ENCODE measurements at places on chromosomes 5 and 9. TPM values are rescaled to one million over a fixed set of nuclear protein-coding genes. Genes with fewer than 3 reads are reported as not detected.

DNA sequence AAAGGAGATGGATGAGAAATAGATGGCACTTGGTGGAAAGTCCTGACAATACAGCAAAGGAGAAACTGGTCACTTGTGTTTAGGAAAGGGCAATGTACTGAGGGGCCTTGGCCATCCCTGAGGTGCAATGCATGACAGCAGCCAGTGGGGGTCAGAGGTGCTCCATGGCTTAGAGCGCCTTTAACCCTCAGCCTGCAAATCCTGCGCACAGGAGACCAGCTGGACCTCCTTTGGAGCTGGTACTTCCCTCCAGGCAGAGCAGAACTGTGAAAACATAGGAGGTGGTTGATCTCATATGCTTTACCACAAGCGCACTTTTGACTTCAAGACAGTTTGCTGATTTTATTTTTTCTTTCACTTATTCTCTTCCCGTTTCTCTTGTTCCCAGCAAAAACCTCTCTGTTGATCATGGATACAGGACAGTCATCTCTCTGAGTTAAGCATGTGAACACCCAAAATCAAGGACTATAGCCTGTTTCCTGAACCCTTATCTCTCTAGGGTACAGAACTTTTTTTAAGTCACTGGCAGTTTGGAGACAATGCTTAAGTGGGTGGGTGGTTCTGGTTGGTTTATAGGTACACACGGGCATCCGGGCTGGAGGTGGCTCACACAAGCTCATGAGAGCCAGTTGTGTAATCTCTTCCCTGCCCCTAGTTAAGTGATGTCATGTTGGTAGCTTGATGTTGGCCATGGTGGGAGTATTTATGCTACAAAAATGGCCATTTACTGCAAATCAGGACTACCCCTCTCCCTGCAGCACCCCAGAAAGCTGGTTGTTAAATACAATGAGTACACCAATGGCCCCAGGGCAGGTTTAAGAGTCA, 37.6 kb upstream of the ANKRD55 start:
- peak; percentile 89 for DNase-seq

DNA sequence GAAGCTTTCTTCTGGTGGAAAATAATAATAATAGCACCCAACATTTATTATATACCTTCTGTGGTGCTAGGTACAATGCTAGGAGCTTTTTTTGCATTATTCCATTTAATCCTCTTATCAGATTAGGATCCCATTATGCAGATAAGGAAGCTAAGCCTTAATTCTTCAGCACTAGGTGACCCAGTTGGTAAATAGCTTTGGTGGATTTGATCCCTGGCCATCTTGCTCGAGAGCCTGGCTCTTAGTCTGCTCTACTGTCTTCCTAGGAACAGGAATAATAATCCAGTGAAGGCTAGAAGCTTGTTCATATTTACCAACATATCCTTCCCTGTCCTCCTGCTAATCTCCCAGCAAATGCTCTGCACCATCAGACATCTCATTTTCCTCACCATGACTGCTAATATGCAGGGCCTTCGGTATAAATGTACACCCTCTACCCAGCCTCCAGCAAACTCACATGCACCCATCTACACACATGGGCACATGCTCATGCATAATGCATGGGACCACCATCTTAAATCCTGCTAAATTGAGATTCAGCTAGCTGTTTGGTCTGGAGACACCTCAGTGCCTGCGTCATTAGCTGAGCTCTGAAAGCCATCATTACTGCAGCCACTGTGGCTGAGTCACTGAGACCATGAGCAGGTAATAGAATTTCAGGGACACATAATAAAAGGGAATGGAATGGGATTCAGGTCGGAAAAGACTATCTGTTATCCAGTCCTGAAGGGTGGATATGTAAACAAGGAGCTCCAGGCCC, 87.5 kb downstream of the TRIM32 start:
- DNase-seq = no peak

DNA sequence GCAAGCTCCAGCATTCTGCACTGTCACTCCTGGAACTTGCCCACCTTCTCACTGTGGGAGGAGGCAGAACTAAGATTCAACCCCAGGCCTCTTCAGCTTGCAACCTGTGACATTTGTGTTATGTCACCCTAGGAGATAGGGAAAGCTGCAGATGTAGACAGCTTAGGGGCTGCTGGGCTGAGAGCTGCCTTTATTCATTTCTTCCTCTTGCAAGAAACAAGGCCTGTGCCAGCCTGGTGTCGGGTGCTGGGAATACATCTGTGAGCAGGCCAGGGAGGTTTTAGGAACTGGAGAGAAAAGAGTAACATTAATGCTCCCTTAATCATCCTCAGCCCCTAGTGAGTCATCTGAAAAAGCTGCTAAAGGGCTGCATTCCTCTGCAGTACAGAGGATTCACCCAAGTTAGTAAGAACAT, 101.8 kb downstream of the FGF18 start:
- DNase-seq = peak; percentile 89

DNA sequence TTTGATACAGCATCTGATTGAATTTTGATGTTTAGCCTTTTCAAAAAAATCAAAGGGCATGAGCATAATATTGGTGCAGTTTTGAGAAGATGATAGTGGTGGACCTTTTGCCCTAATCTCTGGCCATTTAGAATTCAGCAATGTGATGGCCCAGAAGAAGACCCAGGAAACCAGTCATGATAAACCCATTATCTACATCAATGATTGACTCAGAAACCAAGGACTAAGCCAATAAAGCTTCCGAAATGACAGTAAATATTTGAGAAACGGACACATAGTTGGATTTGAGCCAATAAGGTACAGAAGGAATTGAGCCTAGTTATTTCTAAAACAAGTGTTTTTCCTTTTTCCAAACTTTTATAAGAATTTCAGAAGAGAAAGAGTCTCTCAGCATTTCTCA, 1158.8 kb upstream of the DMAC1 start:
- DNase-seq = no peak

- DNase-seq = no peak
Observed at GRCh38 chr5:12392246-12392645, 488.0 kb upstream of the CTNND2 start.

- DNase-seq = peak; percentile 61
Observed at GRCh38 chr5:56298336-56299090, 65.4 kb upstream of the ANKRD55 start.

DNA sequence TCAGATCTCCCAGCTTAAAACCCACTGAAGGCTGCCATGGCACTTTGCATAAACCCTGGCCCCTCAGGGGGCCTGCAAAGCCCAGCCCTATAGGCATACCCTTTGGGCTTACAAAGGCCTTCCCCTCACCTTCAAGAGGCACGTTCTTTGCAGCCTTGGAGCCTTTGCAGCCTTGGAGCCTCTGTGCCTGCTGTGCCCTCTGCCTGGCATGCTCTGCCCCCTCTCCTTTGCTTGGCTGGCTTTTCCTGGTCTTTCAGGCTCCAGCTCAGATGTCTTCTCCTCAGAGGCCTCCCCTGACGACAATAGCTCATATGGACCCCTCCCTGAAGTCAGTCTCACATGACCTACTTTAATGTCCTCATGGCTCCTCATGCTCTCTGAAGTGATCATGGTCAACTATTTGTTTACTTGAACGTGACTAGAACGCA, 60.3 kb downstream of the CXXC5 start:
- no peak for DNase-seq

DNA sequence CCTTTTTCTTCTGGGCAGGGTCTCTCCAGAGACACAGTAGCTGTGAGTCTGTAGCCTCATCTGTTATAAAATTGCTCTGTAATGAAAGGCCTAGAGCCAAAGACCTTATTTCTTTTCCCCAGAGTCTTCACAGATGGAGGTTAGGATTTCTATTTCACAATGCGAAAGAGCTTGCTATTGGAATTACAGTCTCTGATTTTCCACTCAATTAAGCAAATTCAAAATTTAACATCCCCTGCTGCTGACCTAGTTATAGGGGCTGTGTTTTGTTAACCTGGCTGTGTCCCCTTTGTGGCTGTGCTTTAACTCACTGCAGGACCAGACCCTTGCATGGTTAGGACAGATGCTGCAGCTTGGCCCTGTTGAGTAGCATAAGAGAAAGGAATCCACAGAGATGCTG, 190.3 kb upstream of the NMUR2 start:
- no peak for DNase-seq

- no peak for DNase-seq
Observed at GRCh38 chr5:174601946-174602345, 122.4 kb upstream of the MSX2 start.

DNA sequence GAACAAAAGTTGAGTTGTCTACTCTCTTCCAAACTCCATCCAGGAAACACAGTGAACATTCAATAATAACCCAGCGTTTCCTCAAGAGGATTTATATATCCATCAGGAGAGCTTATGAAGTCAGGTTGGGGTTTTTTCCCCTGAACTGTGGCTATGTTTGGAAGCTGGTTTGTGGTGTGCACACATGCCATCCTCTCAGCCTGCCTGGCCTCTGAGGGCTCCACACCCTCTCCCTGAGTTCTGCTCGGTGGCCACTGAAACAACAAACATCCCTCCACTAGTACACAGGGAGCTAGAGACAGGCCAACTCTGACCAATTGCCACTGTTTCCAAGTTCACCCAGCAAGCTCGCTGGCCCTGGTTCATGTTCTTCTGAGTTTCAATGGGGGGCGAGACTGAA, 35.7 kb downstream of the SMIM23 start:
- no peak for DNase-seq

DNA sequence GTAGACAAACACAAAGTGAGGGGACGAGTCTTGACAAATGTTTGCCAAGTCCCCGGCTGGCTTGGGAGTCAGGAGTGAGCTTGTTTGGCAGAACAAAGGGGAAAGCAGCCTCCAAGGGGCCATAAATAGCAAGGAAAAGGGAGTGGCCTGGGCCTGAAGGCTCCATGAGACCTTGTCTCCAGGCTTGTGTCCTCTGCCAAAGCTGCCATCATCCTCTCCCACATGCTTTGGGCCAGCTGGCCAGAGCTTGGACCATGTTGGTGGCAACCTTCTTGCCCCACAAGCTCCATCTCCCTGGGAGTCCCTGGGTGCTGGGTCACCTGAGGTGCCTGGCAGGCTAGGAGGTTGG, 13.3 kb upstream of the PITX1 start:
- peak; percentile 33 for DNase-seq

DNA sequence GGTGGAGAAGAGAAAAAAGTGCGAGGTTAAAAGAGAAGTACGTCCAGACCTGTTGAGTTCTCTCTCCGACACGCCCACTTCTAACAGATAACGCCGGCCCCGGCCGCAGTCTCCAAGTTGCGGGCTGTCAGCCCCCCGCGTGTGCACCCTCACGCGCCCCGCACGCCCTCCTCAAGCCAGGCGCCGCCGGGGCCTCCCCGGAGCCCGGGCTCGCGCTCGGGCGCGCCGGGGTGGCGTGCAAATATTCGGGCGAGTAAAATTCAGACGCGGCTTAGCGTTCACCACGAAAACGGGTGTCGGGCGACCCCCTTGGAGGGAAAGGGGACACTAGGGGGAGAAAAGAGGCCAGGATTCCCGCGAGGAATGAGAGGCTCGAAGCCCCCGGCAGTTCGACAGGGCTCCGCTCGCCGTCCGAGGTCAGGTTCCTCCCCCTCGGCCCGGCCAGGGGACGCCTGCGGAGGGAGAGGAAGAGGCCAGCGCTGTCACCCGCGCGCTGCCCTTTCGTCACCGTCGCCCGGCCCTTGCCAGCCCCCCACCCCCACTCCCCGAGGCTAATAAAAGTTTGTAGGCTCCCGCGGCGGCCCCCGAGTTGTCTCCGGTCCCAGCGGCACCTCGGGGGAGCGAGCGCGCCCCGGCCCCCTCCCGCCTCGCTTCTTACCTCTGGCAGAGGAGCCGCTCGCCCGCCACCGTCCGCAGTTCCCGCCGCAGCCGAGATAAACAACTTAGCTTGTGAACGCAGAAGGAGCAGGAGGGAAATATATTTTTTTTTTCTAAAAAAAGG, 743 bp downstream of the NR3C1 start:
- DNase-seq = peak; percentile 81

DNA sequence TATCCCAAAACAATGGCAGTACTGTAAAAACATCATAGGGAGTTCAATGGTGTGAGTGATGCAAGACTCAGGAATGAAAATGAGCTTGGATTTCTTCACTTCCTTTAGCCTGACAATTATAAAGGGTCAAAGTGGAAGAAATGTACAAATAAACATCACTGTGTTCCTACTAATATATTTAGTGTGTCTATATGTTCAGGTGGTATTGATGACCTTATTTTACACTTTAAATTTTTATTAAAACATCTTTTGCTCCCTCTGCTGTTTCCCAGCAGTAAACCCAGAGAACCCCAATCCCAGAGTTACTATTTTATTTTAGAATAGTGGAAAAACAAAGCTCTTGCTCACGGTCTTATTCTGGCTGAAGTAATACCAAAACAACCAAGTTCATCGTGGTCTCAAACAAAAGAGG, 2.0 kb downstream of the LOX start:
- DNase-seq = no peak

- no peak for DNase-seq
Observed at GRCh38 chr9:136688274-136689107, 1.2 kb upstream of the AGPAT2 start.

DNA sequence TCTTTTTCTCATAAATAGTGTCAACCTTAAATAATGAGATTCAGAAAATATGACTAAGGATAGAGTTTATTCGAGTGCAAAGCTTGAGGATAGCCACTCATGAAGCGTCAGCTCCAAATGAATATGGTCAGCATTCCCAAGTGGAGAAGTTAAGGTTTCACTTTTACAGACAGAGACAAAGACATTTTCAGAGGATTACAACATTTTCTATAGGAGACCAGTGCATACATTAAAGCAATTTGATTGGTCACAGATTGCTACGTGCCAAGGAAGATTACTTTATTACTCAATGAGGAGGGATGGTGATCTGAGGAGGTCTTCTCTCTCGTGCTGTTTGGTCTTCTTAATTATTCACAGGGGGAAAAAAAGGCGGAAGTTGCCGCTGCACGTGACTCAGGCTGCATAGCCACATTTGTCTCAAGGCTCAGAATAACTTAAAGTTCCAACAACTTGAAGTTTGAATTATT, 60.1 kb upstream of the SPATA31C2 start:
- no peak for DNase-seq

DNA sequence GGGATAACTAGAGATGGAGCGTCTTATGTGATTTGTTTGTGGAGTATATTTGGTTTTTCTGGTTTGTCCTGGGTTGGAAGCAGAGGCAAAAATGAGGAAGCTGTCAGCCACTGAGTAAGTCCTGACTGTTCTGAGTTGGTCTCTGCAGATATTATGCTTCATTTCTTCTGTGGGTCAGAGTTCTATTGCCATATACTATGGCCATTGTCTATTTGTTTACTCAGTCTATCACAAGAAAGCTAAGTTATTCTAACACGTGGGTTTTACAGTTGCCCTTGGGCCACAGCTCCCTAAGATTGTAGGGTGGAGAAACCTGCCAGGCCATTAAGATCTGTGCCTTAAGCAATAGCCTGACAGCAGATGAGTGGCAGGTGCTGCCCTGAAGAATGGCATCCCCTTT, 3.0 kb upstream of the CTSV start:
- DNase-seq = no peak

GMCL2 gene
- polyA plus RNA-seq = not detected

PPP3R2 gene
- polyA plus RNA-seq = not detected
